ENCODE measurements at places on chromosomes 11 and 22.

GRCh38 chr11:31246451-31247165 is 122.9 kb downstream of the DCDC1 start:
- DNase-seq = no peak

GRCh38 chr11:106076171-106076918 is 802 bp downstream of the KBTBD3 start:
- peak; percentile 24 for DNase-seq

GRCh38 chr11:128988242-128988970 is 45.7 kb upstream of the TP53AIP1 start:
- no peak for DNase-seq

DNA sequence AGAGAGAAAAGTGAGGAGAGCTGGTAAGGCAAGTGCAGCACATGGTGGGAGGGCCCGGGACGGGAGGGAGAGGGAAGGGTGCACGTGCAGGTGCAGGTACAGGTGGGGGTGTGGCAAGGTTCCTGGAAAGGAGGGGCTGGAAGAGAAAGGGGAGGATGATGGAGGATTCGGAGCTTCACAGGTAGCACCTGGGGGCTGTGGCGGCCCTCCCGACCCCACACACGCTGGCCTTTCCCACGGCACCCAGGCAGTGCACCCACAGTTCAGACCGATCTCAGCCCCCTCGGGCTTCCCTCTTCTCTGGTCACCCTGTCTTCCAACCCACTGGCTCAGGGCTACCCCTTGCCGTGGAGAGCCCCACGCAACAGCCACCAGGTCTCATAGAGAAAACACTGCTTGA is 67.4 kb upstream of the A4GALT start:
- no peak for DNase-seq

GRCh38 chr22:50031189-50032091 is 18.9 kb upstream of the IL17REL start:
- no peak for DNase-seq
